ENCODE measurements at places on chromosomes 6 and 20.
A peak's percentile ranks its signal among the peaks of the same experiment; 100 is the strongest.

GRCh38 chr6:38871741-38872568, 156.8 kb downstream of the DNAH8 start:
- peak; percentile 29 for DNase-seq

- no peak for DNase-seq
These were observed 119.2 kb downstream of the ANKRD60 start for GRCh38 chr20:58109126-58109880.

GRCh38 chr6:53446151-53446550, 97.4 kb upstream of the ELOVL5 start:
- no peak for DNase-seq

- DNase-seq, result no peak
These were observed 29.0 kb upstream of the DSN1 start for GRCh38 chr20:36802326-36803222.

GRCh38 chr6:149079911-149080491, 237.5 kb upstream of the TAB2 start:
- DNase-seq, result peak; percentile 65

DNA sequence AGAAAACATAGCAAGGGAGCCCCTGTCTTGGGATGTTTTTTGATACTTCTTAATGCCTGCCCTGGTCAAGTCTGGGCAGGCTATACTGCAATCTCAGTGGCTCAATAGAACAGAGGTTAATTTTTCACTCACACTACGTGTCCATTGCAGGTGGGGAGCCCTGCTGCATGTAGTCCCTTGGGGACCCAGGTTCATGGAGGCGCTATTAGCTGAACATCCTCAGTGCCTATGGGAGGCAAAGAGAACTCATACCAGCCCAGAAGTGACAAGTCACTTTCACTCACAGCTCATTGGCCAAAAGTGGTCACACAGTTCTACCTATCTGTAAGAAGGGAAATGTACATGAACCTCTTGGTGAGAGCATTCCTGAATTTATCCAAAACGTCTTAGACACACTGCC, 23.2 kb downstream of the CGA start:
- no peak for DNase-seq

- DNase-seq, result peak; percentile 45
These were observed 102.2 kb downstream of the SYCP2 start for GRCh38 chr20:59831024-59831915.

DNA sequence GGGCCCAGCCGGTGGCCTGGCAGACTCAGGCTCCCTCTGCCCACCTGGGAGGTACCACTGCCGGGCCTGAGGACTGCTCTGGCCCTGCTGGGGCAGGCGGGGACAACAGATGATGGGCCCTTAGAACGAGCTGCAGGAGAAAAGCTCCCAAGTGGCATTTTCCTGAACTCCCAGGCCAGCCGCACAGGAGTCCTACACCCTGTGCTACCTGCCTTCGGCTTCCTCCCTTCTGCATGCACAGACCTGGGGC, 41.3 kb downstream of the DSTN start:
- no peak for DNase-seq

DNA sequence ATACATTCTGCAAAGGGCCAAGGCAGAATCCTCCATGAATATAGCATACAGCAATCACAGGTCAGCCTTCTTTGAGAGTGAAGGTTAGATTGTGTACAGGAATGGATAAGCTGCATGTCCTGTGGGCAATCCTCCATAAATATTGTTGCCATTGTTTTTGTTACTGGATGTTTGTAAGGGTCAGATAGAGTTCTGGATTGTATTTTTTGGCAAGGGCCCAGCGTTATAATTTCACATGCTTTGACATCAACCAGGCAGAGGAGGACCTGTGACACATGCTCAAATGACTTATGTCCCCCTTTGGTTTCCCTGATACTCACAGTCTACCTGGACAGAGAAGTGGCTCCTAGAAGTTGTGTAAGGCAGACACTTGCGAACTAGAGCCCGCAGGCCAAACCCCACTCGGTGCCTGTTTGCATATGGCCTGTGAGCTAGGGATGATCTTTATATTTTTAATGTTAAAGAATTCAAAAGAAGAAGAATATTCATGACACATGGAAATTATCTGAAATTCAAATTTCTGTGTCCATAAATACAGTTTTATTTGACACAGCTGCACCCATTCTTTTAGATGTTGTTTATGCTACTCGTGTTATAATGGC, 5.4 kb downstream of the LY86 start:
- no peak for DNase-seq

DNA sequence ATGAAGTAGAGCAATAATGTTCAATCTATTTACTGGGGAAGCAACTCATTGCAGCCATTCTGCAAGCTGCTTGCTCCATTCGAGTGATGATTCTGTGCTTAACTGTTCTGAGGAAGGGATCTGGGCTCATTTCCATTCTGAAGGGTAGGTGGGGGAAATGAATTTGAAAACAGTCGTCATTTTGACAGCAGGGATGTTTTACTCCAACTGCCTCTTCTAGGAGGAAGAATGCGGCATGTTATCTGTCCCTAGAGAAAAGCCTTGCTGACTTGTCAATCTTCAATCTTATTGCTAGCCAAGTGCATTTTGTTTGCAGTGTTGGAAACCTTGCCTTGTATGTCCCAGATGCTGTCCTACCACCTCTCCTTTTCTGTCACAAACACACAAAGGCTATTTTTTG, 105.9 kb downstream of the PRDM13 start:
- no peak for DNase-seq

- no peak for DNase-seq
These were observed 955.4 kb upstream of the ADGRB3 start for GRCh38 chr6:67679566-67680296.

- DNase-seq, result no peak
These were observed 112.8 kb downstream of the HFE start for GRCh38 chr6:26199773-26200764.

GRCh38 chr6:7566107-7566506, 23.9 kb upstream of the SNRNP48 start:
- no peak for DNase-seq

GRCh38 chr6:109318328-109318876, 63.9 kb downstream of the CD164 start:
- no peak for DNase-seq

GRCh38 chr6:161411265-161411944, 137.5 kb upstream of the AGPAT4 start:
- DNase-seq, result no peak

DNA sequence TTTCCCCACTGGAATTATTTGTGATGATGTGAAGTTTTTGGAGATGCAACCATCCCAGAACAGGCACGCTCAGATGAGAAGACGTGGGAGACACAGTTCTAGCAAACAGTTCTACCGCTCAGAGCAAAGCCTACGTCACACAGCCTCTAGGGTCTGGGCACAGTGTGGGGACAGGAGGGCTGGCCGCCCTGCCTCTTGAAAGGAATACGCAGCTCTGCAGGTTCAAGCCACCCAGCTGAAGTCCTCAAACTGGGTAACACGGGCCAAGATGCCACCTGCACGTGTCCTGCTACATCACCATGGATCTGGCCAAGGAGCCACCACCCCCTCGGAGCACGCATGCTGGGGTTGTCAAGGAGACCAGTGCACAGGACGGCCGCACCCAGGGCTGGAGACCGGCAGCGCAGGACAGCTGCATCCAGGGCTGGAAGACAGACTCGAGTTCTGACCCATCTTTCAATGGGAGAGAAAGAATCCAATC, 75.0 kb downstream of the NOL4L start:
- no peak for DNase-seq

DNA sequence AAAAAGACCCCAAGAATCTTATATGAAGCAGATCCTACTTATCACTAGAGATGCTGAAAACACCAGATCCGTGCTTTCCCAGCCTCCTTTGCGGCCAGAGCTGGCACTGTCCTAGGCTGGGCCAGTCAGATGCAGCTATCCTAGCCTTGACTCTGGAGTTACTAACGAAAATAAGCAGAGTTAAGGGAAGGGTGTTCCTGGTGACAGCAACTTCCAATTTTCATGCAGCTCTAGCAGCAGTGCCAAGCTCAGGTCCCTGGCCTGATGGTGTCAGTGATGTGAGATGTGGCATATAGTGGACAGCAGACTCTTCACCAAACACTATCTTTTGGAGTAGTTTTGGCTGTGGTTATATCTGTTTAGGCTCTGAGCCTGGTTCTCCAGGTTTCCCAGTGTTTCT, 25.6 kb upstream of the ABCC10 start:
- no peak for DNase-seq

DNA sequence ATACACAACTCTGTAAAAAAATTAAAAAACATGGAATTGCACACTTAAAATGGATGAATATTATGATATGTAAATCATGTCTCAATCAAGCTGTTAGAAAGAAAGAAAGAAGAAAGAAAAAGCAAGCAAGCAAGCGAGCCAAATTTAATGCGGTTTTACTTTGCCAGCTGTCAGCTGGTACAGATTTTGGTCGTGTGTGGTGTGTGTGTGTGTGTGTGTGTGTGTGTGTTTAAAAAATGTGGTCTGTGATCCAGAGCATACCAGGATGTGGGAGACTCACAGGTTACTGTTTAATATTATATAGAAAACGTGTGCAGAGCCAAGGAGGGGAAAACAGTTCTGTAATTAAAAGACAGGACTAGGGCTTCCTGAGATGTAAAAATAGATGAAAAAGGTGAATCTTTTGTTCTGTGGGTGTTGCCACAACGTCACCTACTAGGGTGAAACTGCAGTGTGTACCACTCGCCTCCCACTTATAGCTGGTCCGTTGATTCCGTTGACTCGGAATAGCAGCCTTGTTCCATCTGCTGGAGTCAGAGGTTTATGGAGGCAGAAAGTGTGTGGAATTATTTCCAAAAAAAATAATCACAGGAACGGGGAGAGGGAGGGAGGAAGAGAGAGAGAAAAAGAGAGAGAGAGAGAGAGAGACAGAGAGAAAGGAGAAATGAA, 197.7 kb downstream of the BCAS1 start:
- DNase-seq, result no peak

- no peak for DNase-seq
These were observed 743.7 kb downstream of the TBC1D32 start for GRCh38 chr6:120590611-120591010.

DNA sequence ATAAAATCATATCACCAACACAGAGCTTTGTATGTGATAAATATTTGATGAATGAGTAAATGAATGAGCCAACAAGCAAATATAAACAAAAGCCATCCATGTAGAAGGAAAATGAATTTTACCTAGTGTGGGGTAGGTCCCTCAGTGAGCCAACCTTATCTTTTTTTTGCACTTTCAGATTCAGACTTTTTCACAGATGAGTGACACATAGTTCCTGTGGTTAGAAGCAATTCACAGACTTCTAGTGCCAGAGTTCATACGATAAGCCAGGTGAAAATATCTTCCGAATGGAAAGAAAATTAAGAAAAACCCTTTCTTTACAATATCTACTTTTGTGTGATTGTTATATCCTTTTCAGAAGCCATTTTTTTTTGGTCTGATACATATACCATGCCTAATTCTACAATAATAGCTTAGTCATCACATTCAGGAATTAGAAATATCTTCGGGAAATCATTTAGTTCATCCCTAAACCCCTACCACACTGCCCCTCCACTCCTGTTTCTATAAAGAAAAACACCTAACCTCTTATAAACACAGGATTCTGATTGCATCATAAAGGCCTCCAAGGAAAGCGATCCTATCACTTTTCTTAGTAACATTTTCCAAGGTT, 82.7 kb upstream of the CNR1 start:
- no peak for DNase-seq

DNA sequence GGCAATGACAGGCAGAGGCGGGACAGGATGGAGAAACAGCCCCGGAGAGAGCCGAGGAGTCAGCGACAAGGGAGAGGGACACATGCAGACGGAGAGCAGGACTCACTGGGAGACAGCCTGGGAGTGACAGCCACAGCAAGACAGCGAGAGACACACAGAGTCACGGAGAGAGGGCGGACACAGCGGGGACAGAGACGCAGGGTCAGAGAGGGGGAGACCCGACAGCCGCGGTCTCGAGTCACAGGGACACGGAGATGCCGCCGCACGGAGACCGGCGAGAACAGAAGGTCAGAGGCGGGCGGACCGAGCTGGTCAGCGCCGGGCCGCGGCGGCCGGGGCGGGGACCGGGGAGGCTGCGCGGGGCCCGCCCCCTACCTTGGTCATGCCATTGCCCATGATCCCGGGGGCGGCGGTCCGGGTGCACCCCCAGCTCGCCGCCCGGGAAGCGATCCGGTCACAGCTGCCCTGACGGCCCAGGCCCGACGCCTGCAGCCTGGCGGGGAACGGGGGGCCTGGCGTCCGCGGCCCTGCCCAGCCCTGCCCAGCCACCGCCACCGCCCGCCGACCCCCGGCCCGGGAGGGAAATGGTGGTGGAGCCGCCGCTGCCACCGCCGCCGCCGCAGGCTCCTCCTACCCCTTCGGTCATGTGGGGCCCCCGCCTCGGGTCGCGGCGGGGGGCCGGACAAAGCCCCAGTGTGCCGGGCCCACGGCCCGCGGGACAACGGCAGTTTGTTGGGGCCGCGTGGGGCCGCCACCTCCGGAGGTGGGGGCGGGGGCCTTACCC, at the start of the genes DUSP15 and TTLL9:
DUSP15 (minus strand) TSS at position 586 of the 784 bp plus-strand sequence; CDS start at position 396, 190 bp downstream.
TTLL9 (plus strand) TSS at position 693 of the 784 bp plus-strand sequence. CDS start 493 bp downstream, outside the sequence.
- DNase-seq, result peak; percentile 67

DNA sequence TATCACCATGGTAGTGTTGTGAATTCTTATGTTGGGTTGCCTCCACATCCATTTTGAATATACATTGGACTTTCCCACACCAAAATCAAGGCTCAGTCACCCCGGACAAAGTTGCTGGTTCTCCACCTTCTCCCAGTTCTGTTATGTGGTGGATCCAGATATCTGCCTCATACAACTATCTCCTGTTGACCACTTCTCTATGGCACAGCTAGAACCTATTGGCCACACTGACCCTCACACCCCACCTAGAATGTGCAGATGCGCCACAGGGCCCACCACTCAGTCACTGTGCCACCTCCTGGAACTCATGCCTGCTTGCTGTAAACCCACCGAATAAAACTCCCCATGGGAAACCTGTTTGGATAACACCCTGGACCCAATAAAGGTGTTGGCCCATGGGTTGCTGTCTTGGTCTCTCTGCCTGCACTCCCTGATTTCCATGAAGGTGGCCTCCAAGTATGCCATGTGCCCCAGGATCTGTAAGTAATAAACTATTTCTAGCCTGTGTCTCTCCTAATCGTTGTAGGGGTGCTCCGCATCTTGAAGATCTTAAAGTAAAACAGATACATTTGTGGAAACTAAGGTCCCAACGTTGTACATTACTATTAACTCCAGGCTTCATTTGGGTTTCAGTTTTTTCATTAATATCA, 7.2 kb upstream of the NQO2 start:
- no peak for DNase-seq

- no peak for DNase-seq
These were observed 30.2 kb upstream of the IL17A start for GRCh38 chr6:52155791-52156576.

- DNase-seq, result no peak
These were observed 14.2 kb downstream of the MANBAL start for GRCh38 chr20:37303637-37304036.
